ENCODE measurements at places on chromosomes 1 and 21.

GRCh38 chr1:155396874-155397476 is 76.3 kb downstream of the RUSC1 start:
- no peak for DNase-seq

GRCh38 chr1:108193333-108193732 is 6.8 kb downstream of the SLC25A24 start:
- DNase-seq, result no peak

GRCh38 chr1:244861683-244862082 is 2.7 kb downstream of the HNRNPU start:
- no peak for DNase-seq

DNA sequence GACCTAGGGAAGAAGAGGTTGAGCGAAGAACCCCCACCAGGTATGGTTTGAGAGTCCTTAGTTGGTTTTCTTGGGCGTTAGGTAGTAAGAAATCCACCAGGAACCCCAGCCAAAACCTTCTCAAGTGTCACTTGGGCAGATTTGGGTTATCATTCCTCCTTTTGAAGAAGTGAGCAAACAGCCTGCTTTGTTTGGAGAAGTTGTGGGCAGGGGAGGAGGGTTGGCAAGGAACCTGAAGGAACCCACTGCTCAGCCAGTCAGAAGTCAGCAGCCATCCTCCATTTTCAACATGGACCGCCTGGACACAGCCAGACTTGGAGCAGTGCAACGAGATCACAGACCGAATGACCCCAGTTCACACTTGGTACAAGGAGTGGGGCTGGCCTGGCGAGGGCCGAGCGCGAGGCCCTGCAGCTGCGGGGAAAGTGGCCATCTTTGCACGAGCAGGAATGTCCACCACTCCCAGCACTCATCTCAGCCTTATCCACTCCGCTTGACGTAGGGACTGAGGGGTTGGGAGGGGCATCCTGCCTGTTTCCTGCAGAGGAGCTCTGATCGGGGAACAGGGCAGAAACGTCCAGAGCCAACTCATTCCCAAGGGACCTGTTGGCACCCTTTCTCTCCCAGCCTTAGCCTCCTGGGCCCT is 7.2 kb downstream of the ADPRS start:
- no peak for DNase-seq

DNA sequence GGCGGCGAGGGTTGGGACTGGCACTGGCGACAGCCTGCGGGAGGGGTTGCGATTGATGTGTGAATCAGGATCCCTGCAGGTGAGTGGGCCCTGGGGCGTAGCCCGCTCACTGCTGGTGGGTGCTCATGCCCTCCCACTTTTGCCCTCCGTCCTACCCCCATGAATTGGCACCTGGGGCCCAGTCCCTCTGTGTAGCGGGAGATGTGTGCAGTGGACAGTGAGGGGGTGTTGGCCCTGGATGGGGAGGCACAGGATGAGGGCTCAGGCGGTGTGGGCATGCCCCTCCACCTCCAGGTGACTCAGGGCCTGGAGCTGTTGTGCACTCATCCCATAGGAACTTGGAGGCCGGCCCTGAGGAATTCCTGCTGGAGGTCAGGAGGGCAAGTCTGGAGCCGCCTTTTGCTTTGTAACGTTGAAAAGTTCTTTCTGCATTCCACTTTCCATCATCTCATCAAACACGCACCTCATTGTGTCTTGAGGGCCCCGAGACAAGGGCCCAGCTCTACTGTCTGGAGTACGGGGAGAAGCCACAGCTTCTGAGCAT is 3.0 kb downstream of the PEAR1 start:
- DNase-seq, result no peak

DNA sequence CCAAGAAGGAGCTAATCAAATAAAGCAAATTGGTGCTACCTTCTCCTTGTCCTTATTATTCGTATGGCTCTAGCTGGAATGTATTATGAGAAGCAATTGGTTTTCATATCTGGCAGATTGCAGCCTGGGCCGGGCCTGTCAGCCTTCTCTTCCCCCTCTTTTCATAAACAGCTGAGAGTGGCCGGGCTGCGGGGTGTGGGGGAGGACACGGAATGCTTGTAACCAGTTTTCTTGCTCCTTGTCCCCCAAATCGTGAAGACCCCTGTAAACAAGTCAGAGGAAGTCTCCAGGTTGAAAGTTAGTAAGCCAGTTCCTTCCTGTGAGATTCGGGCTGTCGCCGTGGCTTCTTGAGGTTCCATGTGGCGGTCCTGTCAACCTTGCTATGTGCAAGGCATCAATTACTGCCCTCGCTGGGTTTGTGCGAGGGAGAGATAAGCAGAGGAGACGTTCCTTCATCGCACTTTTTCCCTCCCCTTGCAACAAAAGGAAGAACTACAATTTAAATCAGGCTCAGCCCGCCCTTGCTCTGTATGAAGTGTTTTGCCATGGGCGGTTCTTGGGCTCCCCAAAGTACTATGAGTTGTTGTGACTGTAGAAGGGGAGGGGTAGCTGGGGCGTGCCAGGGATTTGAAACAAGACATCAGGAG is 450.7 kb downstream of the CAMTA1 start:
- DNase-seq, result no peak

GRCh38 chr1:207910591-207911354 is at the start of gene CD34:
Gene CD34, minus strand, starts transcription at chr1:207911125. Its CDS starts 45 bp downstream, at chr1:207911080.
- DNase-seq, result no peak

GRCh38 chr1:201291916-201292315 is 8.6 kb downstream of the PKP1 start:
- DNase-seq, result no peak

DNA sequence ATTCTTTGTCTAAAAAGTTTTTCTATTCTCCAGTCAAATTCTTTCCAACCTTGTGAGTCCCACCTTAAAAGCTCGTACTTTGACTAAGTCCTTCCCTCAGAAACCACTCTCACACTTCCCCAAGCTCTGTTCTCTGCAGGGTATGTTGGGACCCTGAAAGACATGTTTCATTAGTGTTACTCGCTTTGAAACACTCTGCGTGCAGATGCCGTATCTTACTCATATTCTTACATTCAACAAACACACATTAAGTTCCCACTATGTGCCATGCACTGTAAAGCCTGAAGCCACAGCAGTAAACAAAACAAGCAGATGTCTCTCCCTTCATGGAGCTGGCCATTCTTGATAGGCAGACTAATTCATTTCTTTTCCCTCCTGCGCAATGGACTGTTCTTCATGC is 229.7 kb downstream of the RERE start:
- DNase-seq, result no peak

- no peak for DNase-seq
Observed at GRCh38 chr1:12604114-12604874, 13.7 kb downstream of the DHRS3 start.

- DNase-seq, result no peak
Observed at GRCh38 chr1:202656057-202656456, 54.2 kb downstream of the SYT2 start.

GRCh38 chr1:84959294-84959693 is 37.6 kb downstream of the MCOLN2 start:
- no peak for DNase-seq

- DNase-seq, result no peak
Observed at GRCh38 chr1:7570311-7570710, 200.8 kb upstream of the VAMP3 start.

GRCh38 chr1:119544165-119544762 is 37.3 kb downstream of the HSD3B1 start:
- no peak for DNase-seq

DNA sequence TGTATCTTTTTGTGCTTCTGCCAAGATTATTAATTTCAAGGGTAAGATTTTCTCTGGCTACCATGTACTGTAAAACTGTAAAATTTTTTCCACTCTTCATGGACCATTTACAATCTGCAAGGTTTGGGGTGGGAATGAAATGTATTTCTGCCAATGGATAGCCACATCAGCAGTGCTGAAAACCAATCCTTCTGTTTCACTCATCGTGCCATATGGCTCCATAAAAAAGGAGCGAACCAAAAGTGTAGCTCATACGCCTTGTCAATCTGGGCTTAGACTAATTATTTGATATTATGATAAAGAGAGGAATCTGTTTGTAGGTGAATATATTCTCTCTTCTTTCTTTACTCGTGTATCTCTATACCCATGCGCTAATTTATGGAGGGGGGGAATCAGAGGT is 3.0 kb upstream of the SLC44A5 start:
- no peak for DNase-seq

DNA sequence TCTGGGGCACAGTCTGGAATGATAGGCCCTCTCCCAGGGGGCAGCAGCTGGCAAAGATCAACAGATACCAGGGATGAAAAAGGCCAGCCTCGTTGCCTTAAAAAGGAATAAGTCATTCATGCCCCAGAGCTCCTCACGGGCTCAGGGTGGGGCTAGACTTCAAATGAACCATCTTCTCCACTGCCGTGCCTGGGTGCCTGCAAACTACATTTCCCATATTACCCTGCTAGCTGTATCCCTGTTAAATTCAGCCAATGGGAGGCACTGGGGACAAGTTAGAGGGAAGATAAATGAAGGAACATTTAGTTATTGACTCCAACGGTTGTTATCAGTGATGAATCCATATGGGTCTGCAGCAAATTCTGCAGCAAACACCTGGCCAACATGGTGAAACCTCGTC is 101.2 kb upstream of the CYYR1 start:
- DNase-seq, result no peak

- no peak for DNase-seq
Observed at GRCh38 chr1:115426231-115426771, 88.3 kb upstream of the NGF start.

DNA sequence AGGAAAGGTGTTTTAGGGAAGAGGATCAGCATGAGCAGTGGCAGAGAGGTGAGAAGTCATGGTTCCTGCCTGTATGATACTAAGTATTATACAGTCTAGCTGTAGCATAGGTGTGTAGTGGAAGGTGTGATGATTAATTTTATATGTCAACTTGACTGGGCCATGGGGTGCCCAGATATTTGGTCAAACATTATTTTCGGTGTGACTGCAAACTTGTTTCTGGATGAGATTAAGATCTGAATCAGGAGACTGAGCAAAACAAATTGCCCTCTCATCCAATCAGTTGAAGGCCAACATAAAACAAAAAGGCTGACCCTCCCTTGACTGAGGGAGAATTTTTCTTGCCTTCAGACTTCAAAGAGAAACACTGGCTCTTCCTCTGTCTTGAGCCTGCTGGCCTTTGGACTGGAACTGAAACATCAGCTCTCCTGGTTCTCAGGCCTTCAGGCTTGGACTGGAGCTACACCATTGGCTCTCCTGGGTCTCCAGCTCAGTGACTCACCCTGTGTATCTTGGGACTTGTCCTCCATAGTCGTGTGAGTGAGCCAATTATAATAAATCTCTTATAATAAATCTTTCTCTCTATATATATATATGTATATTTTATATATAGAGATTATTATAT is 6.8 kb upstream of the CDC42 start:
- DNase-seq, result no peak

DNA sequence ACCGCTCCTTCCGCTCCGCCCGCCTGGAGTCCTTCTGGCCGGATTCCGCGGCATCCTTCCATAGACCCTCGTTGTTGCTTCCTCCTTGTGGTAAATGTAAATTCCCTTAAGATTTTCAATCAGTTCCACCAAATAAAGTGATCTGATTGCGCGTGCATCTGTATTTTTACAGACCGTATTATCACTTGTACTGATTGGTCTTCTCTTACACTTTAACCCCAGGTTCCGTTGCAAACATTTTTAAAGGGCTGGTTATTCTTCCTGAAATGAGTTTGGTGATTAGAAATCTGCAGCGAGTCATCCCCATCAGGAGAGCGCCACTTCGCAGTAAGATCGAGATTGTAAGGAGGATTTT is 483 bp downstream of the YBEY start:
- no peak for DNase-seq

GRCh38 chr1:105172788-105173187 is 1423.1 kb downstream of the AMY1C start:
- peak; percentile 89 for DNase-seq

- DNase-seq, result no peak
Observed at GRCh38 chr1:111735321-111735720, 3.9 kb downstream of the INKA2 start.

DNA sequence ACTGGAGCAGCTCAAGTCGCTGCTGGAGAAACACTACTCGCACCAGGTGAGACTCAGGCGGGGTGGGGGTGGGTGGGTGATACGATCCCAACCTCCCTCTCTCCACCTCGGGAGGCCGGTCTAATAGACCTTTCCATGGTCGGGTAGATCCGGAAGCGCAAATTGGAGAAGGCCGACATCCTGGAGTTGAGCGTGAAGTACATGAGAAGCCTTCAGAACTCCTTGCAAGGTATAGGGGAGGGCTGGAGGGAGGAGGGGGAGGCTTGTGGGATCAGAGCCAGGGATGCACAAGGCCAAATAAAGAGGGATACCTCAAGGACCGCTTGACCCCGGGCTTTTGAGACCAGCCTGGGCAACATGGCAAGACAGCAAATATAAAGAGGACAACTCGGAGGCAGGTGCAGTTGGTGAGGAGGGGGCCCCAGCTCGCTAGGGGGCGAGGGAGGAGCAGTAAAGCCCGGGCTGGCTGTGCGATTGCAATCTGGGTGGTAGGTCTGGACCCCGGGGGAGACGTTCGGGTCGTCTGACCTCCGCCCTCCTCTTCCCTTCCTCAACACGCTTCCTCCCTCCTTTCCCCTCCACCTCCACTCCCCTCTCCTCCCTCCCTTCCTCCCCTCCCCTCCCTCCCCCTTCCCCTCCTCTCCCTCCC is 546 bp downstream of the HES3 start:
- no peak for DNase-seq

DNA sequence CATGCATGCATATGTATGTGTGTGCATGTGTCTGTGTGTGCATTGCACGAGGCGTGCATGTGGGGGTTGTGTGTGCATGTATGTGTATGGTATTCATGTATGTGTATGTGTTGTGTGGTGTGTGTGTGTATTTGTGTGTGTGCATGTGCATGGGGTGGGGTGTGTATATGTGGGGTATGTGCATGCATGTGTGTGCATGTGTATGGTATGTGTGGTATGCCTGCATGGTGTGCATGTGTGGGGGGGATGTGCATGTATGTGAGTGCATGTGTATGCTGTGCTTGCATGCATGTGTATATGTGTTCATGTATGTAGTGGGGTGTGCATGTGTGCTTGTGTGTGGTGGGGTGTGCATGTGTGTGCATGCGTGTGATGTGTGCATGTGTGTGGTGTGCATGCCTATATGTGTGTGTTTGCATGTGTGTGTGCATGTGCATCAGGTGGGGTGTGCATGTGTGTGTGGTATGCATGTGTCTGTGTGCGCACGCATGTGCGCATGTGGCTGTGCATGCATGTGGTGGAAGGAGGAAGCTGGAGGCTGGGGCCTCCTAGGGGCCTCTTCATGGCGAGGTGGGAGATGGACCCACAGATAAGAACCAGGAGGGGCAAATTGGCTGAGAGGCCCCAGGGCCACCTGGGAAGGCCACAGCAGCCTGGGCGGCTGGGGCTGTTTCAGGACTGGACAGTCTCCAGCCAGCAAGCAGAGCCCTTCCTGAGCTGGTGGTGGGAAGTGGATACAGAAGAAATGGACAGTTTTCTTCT is 35.9 kb upstream of the ARF1 start:
- no peak for DNase-seq

DNA sequence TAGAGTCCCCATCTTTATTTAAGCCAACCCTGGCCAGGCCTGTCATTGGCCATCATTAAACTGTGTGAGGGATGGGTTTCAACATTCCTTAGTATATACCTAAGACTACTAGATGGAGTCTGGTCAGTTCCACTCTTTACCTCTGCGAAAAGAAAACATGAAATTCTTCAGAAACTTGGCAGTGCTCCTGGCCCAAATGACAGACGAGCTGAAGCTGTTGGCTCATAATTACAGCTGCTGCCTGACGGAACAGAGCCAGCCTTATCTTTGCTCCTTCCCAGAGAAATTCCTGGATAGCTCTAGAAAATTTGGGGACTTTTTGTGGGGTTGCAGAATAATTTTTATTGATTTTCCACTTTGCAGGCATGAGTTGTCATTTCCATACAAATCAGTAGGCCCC is 30.4 kb downstream of the NPHS2 start:
- no peak for DNase-seq

- DNase-seq, result no peak
Observed at GRCh38 chr1:27503844-27504587, 14.0 kb upstream of the WASF2 start.

GRCh38 chr1:228827019-228827418 is 91.7 kb downstream of the RHOU start:
- DNase-seq, result peak; percentile 10

Data from NCI-H748 treated with DMSO at 0.1 percent for 48 hours (cell line).